ENCODE measurements at places on chromosomes 2 and 18.

GRCh38 chr2:12895017-12895416, 178.3 kb downstream of the TRIB2 start:
- DNase-seq = no peak

DNA sequence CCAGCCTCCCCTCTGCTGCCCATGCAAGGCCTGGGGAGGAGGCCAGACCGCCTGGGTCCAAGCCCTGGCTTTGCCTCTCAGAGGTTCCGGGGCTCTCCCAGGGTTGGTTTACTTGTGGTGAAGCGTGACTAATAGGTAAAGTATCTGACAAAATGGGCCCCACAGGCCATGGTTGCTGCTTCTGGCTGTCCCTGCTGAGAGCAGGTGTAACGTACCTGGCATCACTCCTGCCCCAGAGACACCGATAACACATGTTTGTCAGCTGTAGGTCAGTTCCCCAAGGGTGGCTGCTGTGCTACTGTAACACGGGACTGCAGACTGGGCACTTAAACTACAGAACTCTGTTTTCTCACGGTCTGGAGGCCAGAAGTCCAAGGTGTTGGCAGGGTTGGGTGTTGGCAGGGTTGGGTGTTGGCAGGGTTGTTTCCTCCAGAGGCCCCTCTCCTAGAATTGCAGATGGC, 34.1 kb downstream of the ODC1 start:
- no peak for DNase-seq

DNA sequence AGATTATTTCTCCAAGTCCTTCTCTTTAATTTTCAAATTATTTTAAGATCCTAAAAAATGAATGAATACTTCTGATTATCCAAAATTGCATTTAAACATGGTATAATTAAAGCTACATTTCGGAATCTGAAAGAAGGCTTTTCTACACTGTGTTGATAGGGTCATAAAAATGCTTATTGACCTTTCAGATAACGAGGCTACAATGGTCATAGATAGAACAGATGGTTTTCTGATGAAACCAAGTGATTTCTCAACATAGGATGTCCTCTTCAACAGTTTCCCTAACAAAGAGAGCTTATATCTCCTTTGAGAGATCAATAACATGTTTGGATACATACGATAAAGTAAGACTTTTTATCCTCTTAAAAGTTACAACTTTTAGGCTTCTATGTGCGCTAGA, 201.1 kb downstream of the PTH2R start:
- no peak for DNase-seq

GRCh38 chr18:45049578-45050319, 369.1 kb downstream of the SETBP1 start:
- no peak for DNase-seq

DNA sequence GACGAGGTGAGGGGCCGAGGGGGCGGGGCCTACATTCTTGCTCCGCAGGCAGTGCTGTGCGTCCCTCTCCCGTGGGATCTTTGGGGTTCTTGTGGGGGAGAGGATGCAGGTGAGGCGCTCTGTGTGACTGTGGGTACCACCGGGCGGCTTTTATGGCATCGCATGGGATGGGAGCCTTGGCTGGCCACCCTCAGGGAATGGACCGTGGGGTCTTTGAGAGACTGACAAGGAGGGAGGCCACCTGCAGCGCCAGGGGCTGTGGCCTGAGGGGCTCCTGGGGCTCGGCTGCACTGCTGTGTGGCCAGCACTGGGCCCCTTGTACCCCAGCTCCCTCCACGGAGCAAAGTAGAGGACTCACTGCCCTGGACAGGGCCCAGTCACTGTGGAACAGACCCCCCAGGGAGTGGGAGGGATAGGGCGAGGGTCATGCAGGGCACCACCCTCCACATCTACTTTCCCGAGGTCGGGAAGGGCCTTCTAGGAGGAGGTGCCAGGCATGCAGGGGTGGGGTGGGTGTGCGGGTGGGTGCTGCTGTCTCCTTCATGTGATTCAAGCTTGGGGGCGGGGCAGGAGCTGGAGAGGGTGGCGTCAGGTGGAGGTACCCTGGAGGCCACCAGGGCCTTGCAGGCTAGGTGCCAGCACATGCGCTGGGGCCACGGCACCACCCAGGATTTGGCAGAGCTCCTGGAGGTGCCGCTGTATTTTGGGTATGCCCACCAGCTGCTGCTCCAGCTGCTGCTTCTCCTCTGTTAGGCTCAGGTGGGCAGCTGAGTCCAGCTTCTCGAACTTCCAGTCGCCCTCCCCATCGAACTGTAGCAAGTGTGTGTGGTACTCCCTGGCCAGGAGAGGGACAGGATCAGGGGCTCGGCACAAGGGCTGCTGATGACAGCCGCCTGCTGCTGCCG, 1072.4 kb downstream of the RPIA start:
- no peak for DNase-seq

DNA sequence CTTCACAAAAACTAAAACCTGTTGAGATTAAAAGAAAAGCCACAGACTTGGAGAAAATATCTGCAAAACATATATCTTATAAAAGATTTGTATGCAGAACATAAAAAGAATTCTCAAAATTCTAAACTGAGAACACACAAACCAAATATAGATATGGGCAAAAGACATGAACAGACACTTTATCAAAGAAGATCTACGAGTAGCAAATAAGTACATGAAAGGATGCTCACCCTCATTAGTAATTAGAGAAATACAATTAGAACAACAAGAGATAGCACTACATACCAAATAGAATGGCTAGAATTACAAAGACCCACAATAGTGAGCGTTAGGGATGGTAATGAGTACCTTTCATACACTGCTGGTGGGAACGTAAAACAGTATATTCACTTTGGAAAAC, 63.9 kb upstream of the ZNF397 start:
- no peak for DNase-seq

- no peak for DNase-seq
Measured at GRCh38 chr2:241252778-241253475, 62.5 kb downstream of the HDLBP start.
